H9 (cell line): ENCODE measurements at places on chromosomes 7 and 10.

DNA sequence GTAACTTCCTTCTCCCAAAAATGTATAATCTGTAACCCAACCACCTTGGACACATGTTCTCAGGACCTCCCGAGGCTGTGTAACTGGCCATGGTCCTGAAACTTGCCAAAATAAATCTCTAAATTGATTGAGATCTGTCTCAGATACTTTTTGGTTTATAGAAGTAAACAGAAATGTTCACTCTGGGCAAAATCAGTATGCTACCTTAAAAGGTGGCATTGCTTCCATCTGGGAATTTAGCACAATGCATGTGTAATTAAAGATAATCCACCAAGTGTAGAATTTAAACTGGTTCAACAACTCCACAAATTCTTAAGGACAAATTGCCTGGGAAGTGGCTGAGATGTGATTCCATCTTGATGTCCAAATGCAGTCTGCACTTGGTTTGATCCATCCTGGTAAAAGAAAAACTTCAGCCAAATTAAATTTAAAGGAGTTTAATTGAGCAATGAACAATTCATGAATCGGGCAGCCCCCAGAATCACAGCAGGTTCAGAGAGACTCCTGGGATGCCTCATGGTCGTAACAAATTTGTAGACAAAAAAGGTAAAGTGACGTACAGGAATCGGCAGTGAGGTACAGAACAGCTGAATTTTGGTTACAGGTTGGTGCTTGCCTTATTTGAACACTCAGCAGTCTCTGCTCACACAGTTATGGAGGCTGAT lies 102.6 kb upstream of the PFKP start:
- no peak for DNase-seq

DNA sequence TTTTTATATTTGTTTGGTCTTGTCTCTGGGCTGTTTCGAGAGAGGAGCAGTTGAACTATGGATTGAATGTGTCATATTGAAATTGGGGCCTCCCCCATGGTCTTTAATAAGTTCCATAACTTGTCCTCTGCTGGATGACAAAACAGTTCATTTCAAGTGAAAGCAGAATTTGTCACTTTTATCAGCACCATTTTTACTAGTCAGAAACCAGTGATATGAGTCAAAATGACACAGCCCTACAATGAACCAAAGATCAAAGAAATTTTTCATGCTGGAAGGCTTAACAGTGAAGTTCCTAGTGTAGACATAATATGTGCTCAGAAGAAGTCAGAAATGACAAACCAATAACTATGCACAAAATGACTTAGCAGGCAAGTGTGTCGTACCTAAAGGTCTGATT lies 133.6 kb upstream of the VWC2 start:
- no peak for DNase-seq

- no peak for DNase-seq
These were observed 757.2 kb upstream of the PHF14 start for GRCh38 chr7:10216462-10216861.

DNA sequence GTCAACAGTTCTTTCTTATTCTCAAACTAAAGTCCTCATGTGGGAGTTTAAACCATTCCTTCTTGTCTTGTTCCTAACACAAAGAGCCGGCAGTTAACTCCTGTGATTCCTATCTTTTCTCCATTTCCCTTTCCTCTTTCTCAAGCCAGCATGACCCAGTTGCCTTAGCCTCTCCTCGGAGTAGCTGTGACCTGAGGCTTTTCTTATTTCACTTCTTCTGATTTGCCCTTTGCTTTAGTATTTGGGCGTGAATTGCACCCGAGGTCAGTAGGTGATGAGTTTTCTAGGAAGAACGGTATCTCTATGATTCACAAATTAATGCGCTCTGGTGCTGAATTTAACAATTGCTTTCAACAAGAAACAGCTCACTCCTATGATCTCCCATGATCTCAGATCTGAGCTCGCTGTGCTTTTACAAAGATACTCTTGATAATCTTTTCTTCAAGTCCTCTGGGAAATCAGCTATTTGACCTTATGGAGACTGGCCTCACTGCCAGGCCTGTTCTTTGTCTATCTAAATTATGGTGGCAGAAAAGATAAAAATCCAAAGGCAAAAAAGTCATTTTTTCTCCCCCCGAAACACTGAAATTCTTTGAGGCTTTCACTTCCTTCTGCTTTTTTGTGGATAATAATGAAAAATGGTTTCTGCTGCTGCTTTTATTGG lies 184.6 kb downstream of the JCAD start:
- DNase-seq: no peak

GRCh38 chr10:79189853-79190435 lies 121.2 kb downstream of the ZMIZ1 start:
- DNase-seq: no peak

GRCh38 chr7:73577627-73578341 lies 595 bp downstream of the TBL2 start:
- DNase-seq: no peak

DNA sequence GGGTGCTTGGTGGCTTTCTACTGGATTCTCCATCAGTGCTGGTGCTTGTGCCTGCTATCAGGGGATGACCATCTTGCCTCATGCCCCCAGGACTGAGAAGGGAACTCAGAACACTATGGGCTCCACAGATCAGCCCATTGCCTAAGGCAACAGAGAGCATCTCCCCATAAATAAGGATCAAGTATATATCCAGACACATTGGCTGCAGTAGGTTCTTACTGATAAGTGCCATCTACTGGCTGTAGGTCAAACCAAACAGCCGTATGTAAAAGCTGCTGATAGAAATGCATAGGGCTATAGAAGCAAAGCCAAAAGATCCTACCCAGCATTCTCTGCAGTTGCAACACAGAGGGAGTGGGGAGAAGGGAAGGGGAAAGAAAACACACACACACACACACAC lies 153.7 kb downstream of the CDK14 start:
- no peak for DNase-seq

DNA sequence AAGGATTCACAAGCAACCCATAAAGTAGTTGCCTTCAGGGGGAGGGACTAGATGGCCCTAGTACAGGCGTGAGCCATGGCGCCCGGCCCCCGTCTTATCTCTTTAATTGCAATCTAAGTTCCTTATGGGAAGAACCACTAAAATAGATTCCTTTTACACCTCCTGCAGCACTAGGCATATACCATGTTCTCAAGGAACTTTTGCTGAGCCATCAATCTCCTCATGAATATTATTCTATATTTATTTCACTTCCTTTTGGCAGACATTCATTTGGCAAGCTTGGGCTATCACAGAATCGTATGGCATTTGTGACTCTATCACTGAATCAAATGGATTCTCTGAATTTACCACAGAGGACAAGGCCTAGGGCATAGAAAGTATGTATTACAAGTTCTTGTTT lies 14.8 kb upstream of the DNAJC12 start:
- no peak for DNase-seq

GRCh38 chr7:107210400-107210799 lies 41.6 kb downstream of the HBP1 start:
- peak; percentile 31 for DNase-seq

- peak; percentile 54 for DNase-seq
These were observed 4.7 kb downstream of the BLVRA start for GRCh38 chr7:43763183-43763582.

GRCh38 chr10:118568327-118568848 lies 27.1 kb downstream of the PRLHR start:
- DNase-seq: no peak

DNA sequence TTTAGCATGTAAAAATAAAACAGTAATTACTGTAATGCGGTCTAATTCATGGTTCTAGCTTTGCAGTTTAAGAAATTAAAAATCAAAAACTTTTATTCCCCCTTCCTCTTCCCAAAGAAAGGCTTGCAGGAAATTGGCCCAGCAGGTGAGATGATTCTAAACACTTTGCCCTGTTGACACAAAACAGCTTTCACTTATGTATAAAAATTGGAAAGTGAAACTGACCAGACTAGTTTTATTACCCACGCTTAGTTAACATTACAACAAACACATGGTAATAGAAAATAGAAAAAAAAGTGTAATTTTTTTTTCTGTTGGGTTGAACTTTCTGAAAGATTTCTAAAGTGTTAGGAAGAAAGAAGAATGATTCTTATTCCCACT lies 1.2 kb upstream of the CCDC6 start:
- no peak for DNase-seq

- DNase-seq: no peak
These were observed 34.1 kb upstream of the ARHGAP22 start for GRCh38 chr10:48638739-48639527.

DNA sequence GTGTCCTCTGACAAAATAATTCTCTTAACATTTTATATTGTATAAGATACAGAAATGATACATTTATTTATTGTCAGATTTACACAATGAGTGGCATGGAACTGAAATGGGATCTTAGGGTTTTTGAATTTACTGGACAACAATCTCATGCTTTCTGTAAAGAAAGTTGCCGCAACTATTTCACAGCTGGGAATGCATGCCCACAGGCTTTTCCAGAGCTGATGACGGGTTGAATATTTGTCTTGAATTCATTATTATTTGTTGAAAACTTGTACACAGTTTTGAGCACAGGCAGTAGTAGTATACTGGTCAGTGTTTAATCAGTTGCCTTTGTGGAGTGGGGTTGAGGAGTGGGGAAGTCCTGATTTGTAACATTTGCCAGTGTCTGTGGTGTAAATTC lies 20.5 kb upstream of the MRC1 start:
- no peak for DNase-seq

DNA sequence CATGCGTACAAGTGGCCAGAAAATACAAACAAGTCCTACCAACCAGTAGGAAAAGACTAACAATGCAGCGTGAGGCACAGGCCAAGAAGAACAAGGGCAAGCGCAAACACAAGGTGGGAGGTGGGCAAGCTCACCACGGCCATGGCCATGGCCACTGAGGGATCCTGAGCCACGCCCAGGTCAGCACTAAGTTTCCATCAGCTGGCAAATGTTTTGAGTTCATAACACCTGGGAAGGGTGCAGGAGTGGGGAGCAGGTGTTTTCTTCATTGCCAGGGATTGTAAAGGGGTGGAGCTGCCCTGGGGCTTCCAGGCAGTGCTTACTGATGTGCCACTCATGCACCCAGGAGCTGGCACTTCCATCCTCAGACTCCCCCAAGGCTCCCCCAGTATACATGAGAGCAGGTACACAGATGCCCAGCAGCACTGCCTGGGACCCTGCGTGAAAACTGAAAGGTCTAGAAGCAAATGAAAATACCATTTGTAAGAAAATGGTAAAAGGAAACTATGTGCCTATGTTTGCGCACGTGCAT lies 139.2 kb upstream of the RET start:
- DNase-seq: no peak

GRCh38 chr10:47286591-47287315 lies 13.2 kb upstream of the GDF10 start:
- DNase-seq: no peak

DNA sequence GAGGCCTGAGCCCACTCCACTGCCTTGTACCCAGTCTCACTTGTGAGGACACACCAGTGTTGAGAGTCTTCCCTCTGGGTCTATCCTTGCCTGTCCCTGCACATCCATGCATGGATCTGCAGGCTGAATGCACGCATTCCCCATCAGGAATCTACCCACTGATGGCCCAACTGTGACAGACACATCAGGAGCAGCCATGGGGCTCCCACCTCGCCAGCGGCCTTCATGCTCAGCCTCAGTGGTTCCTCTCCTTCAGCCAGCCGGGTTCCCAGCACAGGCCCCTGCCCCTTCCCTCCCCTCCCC lies 21.3 kb downstream of the ANTXRL start:
- no peak for DNase-seq

DNA sequence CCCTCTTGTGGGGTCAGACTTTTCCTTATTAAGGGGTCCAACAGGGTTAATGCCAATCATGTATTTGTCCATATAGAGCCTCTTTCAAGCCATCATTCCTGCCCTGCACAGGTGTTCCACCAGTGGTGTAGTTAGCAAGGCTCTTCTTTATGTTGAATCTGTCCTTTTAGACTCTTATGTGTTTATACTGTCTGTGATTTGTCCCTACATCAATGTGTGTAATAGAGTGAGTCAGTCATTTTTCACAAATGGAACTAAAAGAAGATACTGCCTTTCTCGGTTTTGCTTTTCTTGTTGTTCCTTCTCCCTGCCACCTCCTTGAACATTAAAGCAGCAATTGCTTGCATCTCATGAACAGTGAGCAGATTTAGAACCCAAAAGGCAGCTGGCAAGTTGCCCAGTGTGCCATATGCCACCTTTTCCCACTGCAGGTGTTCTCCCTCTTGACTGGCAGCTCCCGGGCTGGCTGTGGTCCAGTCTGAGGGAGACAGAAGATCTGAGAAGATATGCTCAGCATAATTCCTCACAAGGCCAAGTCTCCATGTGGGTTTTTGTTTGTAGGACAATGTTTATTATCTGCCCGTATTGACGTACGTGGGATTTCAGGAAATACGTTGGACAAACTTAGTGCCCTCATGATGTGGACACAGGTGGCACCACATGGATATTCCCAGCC lies 154.1 kb downstream of the LHFPL3 start:
- DNase-seq: no peak

DNA sequence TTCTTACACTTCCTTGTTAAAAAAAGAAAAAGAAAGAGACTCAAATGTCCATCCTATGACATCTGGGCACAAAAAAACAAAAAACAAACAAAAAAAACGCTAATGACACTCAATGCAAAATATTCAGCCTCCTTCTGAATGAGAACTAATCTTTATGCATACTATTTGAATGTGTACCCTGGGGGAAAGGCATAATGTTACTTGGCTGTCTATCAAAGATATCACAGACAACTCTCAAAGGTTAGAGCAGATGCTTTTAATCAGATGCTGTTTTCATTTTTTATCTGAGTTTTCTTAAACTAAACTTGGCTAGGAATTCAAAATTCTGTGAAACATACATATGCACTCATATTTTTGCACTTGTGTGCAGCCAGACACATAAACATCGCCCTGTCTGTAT lies 745.8 kb downstream of the CNTNAP2 start:
- no peak for DNase-seq

GRCh38 chr10:14670551-14671240 lies 104.0 kb downstream of the FAM107B start:
- DNase-seq: peak; percentile 31

GRCh38 chr10:80909254-80909653 lies 371.6 kb downstream of the SH2D4B start:
- DNase-seq: no peak

GRCh38 chr10:117734731-117735405 lies 192.3 kb downstream of the EMX2 start:
- DNase-seq: peak; percentile 55

DNA sequence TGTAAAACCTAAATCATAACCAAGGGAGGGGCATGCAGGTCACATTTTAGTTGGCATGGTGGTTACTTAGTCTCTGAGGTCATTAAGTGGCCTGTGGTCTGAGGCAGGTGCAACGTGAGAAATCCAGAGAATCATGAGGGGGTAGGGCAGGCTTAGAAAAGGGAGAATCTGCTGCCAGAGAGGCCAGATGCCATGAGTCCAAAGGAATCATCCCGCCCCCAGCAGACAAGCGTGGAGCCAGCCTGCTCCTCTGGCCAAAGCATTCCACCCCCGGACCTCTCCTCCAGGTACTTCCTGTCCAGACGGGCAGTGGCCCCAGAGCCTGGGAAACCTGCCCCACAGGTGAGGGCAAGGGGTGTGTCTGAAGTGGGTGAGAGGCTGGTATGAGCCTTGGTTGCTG lies 196.4 kb upstream of the ZNF32 start:
- no peak for DNase-seq

GRCh38 chr7:96521068-96521894 lies 188.4 kb downstream of the SEM1 start:
- DNase-seq: no peak

- no peak for DNase-seq
These were observed 110.3 kb upstream of the ARID5B start for GRCh38 chr10:61791216-61791615.
